ENCODE measurements at places on chromosomes 5 and 9. TPM values are rescaled to one million over a fixed set of nuclear protein-coding genes. Genes with fewer than 3 reads are reported as not detected.

PCDH12 gene
- 14.6 TPM for total RNA-seq

FBLL1 gene
- 2.4 TPM for total RNA-seq

BAAT gene
- not detected for total RNA-seq

SCGB3A2 gene
- total RNA-seq = not detected

ANKRD34B gene
- total RNA-seq = not detected

INSL6 gene
- not detected for total RNA-seq

PCDHB3 gene
- total RNA-seq = 4.6 TPM

OR1Q1 gene
- total RNA-seq = not detected

Measured in urinary bladder (tissue), 4 donors.